Stimulated activated CD4-positive, alpha-beta T cell treated with anti-CD3 and anti-CD28 coated beads, TNF-alpha, amount 100 ng/mL, for 4 hours (primary cell): ENCODE measurements at places on chromosomes 3 and 15.

GRCh38 chr15:58546066-58546591 lies 114.3 kb downstream of the LIPC start:
- no peak for DNase-seq

- no peak for DNase-seq
Measured at GRCh38 chr3:34881026-34881425, 758.3 kb upstream of the ARPP21 start.

DNA sequence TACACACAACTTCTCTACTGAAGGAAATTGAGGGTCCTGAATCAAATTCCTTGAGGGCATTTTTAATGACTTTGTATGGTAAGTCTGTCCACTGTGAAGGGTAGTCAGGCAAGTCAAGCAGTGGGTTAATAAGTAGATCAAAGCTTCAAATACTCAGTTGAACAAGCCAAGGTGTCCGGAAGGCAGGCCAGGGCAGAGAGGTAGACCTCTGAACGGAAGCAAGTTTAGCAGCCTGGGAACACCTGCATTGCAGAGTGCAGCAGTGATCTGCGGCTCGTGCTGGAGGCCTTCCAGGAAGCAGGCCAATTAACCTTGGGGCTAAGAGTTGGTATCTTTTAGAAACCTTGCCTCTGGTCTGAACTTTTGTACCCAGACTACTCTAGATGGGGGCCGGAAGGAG lies 143.8 kb downstream of the LRTM1 start:
- DNase-seq, result no peak

DNA sequence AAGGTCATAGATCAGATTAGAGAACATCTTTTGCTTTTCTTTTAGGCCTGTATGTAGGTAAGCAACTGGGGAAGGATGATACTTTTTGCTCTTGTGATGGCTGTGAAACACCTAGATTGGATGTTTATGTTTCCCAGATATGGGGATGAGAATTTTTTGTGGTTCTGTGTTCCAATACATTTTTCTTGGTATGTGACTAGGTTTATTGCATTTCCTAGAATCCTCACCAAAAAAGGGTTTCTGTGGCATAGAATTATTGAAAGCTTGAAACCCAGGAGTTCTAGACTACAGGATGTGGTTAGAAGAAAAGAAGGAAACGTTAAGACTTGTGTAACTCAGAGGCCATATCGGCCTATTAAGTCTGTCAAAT lies 25.8 kb downstream of the OXNAD1 start:
- DNase-seq, result no peak

DNA sequence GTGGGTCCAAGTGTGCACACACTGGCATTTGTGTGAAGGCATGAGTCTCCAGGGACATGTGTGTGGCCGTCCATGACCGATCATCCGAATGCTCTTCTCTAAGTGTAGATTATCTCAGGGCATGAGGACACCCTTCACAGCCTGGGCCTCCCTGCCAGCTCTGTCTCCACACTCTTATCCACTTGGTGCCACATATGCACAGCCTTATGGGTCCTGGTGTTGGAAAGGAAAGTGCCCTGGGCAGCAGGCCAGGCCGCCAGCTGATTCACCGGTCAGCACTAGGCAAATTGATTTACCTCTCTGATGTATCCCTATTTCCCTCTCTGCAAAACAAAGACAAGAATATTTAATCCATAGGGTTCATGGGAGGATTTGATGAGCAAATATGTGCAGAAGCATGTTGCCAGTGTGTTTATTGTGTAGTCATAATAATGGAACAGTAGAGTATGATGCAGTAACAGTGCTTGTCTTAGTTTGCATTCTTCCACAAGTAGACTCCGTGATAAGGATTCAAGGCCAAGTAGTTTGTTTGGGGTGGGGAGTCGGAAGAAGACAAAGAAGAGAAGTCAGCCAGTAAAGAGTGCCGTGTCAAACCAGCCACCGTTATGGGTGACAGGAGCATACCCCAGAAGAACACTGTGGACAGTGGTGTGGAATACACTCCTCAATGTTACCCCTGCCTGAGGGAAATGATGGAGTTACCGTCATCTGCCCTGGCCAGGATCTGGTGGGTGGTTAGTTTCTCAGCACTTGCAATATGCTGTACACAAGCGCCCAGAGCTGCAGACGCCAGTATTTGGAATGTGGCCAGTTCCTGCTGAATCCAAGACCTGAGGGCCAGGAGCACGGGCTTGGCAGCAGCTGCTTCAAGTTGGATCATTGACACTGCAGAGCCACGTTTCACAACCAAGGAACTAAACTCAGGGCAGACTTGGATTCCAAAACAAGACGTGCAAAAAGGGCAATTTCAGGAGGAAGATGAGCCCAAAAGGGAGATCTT lies 85.1 kb downstream of the MTHFS start:
- DNase-seq, result no peak

DNA sequence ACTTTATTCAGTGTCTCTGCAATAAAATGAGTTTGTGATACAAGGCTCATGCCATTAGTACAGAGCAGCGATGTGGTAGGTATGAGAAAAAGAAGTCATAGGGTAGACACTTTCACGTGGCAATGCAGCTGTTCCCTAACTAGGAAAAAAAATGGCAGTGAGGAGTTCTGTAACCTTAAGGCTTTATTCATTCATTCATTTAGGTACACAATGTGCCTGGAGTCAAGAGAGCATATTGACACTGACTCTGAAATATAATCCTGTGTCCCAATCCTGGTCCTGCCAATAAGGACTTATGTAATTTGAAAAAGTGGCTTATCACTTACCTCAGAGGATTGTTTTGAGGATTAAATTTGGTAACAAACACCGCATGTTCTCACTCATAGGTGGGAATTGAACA lies 173.0 kb upstream of the AZI2 start:
- DNase-seq, result no peak

- no peak for DNase-seq
Measured at GRCh38 chr3:174957081-174957480, 97.9 kb downstream of the NAALADL2 start.

GRCh38 chr3:62201438-62202035 lies 171.8 kb downstream of the FEZF2 start:
- DNase-seq, result no peak

- no peak for DNase-seq
Measured at GRCh38 chr3:126309165-126309564, 48.0 kb downstream of the KLF15 start.

DNA sequence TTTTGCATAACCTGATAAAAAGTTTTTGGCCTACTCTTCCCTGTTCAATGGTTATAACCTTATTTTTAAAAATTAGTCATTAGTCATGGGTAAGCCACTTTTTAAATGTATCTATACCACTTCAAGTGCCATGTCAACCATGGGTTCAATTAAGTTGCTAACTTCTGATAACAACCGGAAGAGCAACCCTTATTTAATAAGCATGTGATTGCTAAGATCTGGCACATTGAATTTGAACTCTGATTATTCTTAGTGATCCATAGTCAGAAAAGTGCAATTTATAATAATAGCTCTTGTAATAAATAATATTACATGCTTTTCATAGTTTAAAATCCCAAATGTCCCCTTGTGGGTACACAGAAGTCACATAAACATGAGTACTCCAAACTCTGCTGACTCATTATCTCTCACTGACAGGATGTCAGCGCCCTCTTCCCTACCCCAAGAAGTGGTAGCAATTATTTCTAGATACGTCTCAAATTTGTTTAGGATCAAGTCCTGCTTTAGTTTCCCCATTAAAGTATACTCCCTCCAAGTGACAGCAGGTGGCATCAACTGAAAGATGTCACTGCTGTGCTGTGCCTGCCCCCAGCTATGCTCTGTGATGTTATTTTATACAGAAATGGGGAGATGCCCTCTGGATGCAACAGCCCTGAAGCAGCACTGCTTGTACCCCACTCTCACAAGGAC lies 18.6 kb downstream of the SAMD7 start:
- DNase-seq, result no peak

GRCh38 chr3:19114461-19114860 lies 33.8 kb upstream of the KCNH8 start:
- DNase-seq, result no peak

GRCh38 chr3:153050978-153051377 lies 111.0 kb upstream of the RAP2B start:
- no peak for DNase-seq

- DNase-seq, result no peak
Measured at GRCh38 chr3:174438501-174439145, 420.5 kb upstream of the NAALADL2 start.

GRCh38 chr15:101521591-101521990 lies 32.1 kb upstream of the PCSK6 start:
- no peak for DNase-seq

- no peak for DNase-seq
Measured at GRCh38 chr3:16848007-16848406, 36.7 kb upstream of the PLCL2 start.

- DNase-seq, result no peak
Measured at GRCh38 chr3:117722856-117723255, 1013.3 kb downstream of the TUSC7 start.

DNA sequence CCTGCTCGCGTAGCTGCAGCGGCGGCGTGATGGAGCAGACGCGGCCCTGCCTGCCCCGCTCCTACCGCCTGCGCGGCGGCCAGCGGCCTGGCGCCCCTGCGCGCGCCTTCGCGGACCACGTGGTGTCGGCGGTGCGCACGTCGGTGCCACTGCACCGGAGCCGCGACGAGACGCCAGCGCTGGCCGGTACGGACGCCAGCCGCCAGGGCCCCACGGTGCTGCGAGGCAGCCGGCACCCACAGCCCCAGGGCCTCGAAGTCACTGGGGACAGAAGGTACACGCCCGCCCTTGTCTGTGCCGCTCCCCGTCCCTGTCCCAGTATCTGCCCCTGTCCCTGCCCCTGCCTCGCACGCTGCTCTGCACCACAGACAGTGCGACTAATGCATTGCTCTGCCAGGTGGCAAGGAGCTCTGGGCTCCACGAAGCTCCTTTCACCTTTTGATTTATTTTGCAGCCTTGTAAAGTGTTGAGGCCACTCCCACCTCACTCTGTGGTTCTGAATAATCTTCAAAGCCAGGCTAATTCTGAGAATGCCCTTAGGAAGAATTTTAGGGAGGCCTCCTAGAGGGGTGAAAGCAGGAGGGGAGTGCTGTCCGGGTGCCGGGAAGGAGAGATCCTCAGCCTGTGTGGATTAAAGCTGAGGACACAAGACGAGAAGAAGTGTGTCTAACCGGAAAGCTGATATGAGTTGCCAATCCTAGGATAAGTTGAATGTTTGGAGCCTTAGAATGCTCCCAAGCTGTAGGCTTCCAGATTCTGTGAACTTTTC lies 100.0 kb downstream of the THSD4 start:
- DNase-seq, result no peak

- DNase-seq, result no peak
Measured at GRCh38 chr15:67212684-67213367, 41.6 kb downstream of the AAGAB start.

- DNase-seq, result no peak
Measured at GRCh38 chr3:168977716-168978374, 685.7 kb downstream of the MECOM start.

GRCh38 chr3:194840661-194841514 lies 155.2 kb downstream of the FAM43A start:
- no peak for DNase-seq

DNA sequence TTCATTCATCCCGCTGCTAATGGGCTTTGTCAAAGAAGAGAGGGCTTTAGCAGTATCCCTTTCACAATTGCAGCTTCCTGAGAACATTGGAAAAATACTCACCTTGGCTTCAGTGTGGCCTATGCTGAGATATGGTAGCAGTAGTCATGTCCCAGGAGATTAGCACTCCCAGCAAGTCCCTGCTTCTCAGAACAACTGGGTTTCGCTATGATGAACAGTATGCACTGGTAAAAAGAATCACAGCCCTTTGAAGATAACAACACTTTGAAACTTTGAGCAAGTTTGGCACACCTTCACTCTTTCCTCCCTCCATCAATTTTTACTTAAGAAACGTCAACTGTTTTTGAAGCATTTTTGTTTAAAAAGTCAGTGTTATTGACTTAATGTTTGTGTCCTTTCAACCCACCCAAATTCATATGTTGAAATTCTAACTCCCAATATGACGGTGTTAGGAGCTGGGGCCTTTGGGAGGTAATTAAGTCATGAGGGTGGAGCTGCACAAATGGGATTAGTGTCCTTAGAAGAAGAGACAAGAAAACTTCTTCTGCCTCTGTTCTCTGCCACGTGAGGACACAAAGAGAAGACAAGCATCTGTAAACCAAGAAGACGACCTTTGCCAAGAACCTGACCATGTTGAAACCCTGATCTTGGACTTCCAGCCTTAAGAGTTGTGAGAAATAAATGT lies 17.8 kb upstream of the PLSCR4 start:
- no peak for DNase-seq

- DNase-seq, result no peak
Measured at GRCh38 chr15:23467110-23467600, 20.1 kb upstream of the GOLGA6L2 start.

- DNase-seq, result no peak
Measured at GRCh38 chr15:58492661-58493397, 61.0 kb downstream of the LIPC start.

DNA sequence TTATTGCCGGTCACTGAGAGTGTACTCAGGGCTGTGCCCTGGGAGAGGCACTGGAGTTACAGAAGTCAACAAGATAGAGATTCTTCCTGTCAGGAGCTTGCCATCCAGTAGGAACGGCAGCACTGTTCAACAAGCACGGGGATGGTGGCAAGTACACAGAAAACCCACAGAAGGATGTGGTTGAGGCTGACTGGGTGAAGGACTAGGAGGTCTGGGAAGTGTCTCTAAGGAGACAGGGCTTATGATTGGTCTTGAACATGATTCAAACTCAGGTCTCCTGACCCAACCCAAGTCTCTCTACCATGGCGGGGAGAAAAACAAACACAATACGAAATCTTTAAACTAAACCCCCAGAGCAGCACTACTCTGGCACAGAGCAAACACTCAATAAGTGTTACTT lies 37.6 kb downstream of the ERICH6 start:
- no peak for DNase-seq

DNA sequence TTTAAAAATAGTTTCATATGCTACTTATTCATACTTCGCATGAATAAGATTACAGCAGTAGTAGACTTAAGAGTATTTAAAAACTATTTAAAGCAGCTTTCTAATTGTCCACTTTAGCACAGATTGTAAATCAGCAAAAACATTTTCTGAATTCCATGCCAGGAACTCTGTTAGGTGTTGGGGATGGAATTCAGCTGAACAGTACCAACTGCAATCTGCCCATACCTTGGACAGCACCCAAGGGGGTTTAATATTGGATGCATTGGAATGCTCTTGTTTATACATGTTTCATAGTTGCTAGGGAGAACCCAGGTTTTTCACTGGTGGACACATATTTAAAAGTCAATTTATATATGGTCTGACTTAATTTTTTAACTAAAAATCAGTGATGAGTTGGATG lies 74.8 kb downstream of the PPM1L start:
- DNase-seq, result no peak

- DNase-seq, result no peak
Measured at GRCh38 chr3:126208182-126208581, 27.8 kb upstream of the ALDH1L1 start.

DNA sequence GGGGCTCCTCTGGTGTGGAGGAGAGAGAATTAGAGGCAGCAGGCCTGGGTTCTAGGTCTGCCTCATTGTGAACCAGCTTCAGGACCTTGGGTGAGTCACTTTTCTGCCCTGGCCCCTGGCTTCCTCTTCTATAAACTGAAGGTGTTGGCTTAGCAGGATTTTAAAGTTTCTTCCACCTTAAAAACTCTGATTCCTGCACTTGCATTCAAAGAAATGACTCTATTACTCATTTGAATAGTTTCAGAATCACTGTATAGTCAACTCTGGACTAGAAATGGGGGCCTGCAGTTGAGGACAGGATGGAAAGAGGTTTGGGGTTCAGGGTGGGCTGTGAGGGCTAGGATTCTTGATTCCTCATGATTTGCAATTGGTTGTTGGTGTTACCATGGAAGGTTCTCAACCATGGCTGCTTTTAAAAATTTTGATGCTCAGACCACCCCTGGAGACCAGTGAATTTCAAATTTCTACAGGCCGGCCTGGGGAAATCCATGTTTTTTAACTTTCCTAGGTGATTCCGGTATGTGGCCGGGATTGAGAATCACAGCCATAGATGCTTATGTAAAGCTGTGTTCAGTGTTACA lies 19.9 kb downstream of the SMAD3 start:
- no peak for DNase-seq
